COR-L47 (cell line): ENCODE measurements at places on chromosomes 13 and 19.

- DNase-seq, result no peak
These were observed 916.7 kb downstream of the PCDH9 start for GRCh38 chr13:66313413-66313812.

DNA sequence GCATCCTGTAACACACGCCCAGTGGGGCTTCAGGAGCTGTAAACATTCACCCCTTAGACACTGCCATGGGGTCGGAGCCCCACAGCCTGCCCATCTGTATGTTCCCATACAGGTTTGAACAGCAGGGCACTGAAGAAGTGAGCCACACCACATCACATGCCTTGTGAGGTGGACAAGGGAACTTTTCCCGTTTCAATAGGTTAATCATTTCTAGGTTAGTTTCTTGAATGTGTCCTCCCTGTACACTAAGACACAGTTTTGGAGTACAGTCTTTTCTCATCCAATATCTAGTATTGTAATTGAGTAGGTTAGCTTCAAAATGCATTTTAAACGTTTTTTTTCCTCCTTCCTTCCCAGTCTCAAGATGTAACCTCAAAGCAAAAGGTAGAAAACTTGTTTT, 700.2 kb upstream of the PCDH20 start:
- DNase-seq, result no peak

DNA sequence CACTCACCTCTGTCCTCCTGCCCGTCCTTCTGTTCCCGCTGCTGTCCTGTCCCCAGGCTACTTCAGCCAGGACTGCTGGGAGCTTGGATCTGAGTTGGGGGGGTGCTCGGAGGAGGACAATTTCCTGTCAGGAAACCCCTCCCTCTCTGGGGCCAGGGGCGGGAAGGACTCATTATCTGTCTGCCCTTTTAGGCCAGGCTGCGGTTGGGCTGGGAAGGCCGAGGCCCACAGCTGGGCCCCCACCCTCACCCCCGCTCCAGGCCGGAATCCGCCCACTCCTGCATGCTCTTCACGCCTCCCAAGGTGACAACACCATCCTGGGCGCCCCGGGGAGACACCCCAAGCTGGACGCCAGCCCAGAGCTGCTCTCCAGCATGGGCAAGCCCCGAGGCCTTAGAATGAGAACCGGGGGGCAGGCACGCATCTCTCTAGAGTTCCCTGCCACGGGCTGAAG, at the start of gene EXOC3L2:
Gene EXOC3L2 (minus strand): TSS at position 74 of the 454 bp plus-strand sequence. CDS start 6,362 bp downstream, outside the sequence.
- DNase-seq, result no peak

GRCh38 chr19:7759156-7759555, 3.9 kb upstream of the CLEC4M start:
- no peak for DNase-seq

DNA sequence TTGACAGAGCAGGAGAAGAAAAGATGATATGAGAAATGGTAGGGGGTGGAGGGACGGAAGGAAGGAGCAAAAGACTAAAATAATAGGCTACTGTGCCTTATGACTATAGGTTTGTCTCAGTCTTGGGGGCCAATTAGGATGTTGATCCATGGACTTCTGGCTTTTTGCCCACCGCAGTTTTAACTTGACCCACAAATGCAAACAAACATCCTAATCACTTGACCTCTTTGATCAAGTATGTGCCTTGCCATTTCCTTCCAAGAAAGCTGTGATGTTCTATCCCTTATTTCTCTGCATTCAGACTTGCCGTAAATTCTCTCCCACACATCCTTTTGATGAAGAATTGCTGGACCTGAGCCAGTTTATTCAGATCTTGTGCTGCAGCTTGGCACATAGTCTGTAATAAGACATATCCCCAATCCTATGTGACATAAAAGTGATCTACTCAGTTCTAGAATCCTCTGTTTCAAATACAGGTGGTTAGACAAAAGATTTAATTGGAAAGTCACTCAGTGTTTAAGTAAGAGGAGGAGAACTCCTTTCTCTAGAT, 62.8 kb downstream of the TPT1 start:
- DNase-seq, result no peak

DNA sequence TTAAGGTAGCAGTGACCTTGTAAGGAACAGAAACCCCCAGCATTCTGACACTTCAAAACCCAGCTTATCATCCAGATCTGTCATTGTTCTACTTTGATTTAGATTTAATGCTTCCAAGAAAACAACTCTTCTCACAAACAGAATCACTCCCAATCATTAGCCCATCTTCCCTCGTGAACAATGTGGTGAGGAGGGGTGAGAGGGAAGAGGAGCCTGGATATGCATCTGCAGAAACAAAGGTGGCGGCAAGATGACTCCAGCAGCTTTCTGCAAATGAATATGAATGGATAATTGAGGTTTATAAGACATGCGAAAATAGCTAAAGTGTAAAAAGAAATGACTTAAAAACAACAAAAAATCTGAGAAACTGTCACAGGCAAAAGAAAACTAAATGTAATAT, 859.9 kb upstream of the SLC10A2 start:
- no peak for DNase-seq

GRCh38 chr13:92143766-92144165, 745.3 kb downstream of the GPC5 start:
- no peak for DNase-seq

GRCh38 chr19:28632371-28633080, 580.4 kb downstream of the UQCRFS1 start:
- no peak for DNase-seq

DNA sequence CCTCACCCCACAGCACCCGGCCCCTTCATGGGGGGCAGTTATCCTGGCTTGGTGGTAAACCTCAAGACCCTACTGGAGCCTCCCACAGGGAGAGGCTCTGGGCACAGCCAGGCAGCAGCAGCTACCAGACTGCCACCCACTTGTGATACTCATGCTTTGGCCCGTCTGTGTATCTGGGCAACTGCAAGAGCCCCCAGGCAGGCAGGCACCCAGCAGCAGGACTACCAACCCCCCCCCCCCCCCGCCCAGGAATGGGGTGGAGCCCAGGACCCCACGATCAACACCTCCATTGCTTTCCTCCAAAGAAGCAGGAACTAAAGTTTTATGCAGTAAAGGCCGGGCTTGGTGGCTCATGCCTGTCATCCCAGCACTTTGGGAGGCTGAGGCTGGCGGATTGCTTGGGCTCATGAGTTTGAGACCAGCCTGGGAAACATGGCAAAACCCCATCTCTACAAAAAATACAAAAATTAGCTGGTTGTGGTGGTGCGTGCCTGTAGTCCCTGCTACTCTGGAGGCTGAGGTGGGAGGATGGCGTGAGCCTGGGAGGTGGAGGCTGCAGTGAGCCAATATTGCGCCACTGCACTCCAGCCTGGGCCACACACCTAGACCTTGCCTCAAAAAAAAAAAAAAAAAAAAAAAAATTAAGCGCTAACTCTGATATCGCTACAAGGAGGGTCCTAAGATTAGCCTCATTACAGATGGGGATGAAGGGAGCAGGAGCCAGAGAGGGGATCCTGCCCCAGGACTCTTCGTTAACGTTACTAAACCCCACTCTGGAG, 1.1 kb upstream of the LYL1 start:
- DNase-seq, result no peak

- DNase-seq, result no peak
These were observed 19.3 kb downstream of the RNASEH2B start for GRCh38 chr13:50928659-50929462.

DNA sequence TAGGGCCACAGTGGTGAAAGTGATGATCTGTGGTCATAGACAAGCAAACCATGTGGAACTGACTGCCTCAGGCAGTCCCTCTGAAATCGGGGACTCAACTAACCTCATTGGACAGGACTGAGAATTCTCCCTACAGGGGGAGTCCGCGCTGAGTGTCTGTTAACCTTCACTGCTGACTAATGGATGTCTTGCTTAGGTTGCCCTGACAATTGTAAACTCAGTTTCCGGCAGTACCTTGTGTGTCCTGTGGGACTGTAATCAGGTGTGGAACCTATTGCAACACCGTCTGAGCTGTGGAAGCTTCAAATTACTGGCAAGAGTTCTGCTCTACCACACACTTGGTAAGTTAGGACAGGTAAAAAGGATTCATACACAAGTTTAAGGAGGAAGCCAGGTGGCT, 21.8 kb downstream of the ZNF77 start:
- peak; percentile 56 for DNase-seq

DNA sequence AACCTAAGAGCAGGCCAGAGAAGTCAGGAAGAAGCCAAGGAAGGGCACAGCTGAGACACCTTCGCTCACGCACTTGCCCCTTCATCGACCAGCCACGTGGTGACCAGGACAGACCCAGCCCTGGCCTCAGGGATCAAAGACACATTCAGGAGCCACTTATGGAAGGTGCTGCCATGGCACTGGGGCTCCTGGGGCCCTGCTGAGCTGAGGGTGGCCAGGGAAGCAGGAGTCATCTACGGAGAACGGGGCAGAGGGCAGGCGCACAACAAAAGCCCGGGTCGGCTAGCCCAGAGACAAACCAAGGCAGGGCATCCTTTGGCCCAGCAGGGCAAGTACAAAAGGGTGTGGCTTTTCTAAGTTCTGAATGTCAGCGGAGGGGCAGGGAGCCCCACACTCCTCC, 2.3 kb downstream of the PLPP2 start:
- DNase-seq, result no peak

DNA sequence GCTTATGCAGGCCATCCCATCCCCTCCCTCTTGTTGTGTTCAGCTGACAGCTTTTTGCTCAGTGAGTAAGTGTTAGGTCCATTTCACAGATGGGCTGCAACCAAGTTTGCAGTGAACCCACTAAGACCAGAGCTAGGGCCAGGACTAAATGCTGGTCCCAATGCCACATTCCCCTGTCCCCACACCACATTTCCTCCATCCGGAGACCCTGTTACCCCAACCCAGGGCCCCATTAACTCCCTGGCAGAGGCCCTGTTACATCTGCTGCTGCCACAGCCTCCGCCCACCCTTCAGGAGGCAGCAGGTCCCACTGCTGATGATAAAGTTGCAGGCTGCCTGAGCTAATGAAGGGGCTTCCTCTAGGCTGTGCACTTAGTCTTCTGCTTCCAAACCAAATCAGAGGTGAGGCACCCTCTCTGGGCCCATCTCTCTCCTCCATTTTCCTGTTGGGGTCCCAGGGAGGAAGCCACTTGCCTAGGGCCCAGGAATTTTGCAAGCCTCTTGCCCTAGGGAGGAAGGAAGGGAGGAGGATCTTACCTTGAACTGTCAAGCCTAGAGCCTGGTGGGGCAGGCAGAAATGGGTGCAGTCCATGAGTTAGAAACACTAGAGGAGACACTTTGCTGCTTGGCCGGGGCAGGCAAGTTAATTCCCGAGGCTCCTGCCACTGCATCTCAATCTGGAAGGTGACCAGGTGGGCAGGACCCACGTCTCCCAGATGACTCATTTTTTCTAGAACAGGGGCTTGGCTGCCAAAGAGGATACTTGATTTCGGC, 3.4 kb upstream of the USF2 start:
- DNase-seq, result no peak

DNA sequence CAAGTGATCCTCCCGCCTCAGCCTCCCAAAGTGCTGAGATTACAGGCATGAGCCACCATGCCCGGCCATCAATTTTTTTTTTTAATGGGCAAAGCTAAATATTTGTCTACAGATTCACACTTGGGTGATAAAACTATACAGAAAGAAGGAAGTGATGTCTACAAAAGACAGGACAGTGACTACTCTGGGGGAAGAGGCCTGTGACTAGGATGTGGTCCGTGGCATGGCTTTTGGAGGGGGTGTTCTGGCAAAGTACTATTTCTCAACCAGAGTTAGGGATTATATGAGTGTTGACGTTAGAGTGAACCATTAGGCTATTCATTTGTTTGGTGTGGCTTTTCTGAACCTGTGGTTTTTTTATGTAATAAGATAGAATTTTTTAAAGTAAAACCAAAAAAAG, 42.7 kb downstream of the INSR start:
- DNase-seq, result no peak

GRCh38 chr19:13691569-13692435, 72.5 kb upstream of the MRI1 start:
- DNase-seq, result peak; percentile 55

DNA sequence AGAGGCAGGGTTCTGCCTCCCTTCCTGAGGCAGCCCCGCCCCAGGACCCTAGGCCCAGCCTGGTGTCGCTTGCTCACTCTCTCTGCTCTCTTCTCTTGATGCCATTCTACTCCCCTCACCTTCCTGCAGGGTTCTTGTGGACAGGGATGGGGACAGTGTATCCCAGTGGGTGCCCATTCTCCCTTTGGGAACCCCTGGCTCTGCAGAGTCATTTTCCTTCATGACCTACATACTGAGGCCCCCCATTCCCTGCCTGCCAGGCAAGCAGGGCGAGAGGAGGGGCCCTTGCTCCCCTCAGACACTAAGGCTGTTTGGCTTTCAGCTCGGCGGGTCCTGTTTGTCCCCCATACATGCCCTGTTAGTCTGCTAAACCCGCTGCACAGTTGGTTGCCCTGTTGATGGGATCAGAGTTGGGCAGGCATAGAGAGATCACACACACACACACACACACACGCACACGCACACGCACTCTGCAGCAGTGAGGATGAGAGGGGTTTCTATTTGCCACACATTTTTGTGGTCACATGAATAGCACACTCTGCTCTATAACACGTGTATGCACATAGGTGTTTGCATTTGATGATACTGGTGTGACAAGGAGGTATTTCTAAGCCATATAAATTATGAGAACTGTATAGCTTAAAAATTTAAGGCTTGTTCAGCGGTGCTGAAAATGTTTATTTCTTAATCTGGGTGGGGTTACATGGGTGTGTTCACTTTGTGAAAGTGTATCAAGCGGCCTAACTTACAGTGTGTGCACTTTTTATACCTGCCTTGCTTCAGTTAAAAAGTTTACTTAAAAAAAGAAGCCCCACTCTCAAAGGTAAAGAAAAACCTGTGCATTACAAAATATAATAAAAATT, 20.3 kb downstream of the NFIX start:
- no peak for DNase-seq

- no peak for DNase-seq
These were observed 50.2 kb downstream of the ZNF146 start for GRCh38 chr19:36265064-36265463.

DNA sequence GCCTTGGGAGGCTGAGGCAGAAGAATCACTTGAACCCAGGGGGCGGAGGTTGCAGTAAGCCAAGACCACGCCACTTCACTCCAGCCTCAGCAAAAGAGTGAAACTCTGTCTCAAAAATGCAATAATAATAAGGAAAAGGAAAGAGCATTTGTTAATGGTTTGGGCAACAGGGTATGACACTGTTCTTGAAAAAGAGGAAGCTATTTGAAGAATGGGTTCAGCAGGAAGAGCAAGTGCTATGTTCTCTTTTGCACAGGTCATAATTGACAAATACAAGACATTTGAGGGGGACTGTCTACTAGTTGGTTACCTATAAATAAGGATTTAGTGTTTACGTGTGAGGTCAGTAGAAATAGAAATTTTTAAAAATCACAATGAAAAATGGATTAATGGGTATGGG, 218.3 kb downstream of the DCT start:
- no peak for DNase-seq

DNA sequence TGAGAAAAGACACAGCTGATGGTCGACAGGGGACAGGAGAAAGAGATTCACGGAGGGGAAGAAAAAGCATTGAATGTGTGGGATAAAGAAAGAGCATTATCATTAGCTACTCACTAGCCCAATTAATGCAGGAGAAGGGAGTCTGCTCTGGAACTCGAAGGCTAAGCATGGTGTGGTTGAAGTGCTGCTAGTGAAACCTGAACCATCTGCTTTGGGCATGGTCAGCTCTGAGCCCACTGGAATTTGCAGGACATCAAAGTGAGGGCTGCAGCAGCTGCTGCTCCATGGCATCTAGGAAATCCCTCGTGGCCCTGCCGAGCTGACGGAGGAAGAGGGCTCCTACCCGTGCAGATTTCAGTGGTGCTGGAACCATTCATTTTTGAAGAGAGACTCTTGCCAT, 320.3 kb downstream of the ATP8A2 start:
- DNase-seq, result no peak
